ENCODE measurements at places on chromosomes 1 and 21. TPM values are rescaled to one million over a fixed set of nuclear protein-coding genes. Genes with fewer than 3 reads are reported as not detected.

Gene GPR52
- total RNA-seq: 0.89 TPM

Gene FASLG
- not detected for total RNA-seq

Gene LCE1F
- not detected for total RNA-seq

Gene MR1
- 17.6 TPM for total RNA-seq

Measured in uterine smooth muscle cell (primary cell).